CD14-positive monocyte (primary cell): ENCODE measurements at places on chromosomes 1 and 21. TPM values are rescaled to one million over a fixed set of nuclear protein-coding genes. Genes with fewer than 3 reads are reported as not detected.

Gene TRNP1
- polyA plus RNA-seq = 0.55 TPM

Gene ALPL
- not detected for polyA plus RNA-seq

Gene PLA2G5
- polyA plus RNA-seq = not detected in 2 replicates

Gene NTMT2
- not detected for polyA plus RNA-seq

Gene RGS8
- not detected in 2 replicates for polyA plus RNA-seq

Gene CFHR5
- polyA plus RNA-seq = not detected in 2 replicates

Gene CFHR2
- polyA plus RNA-seq = not detected

Gene WNT4
- polyA plus RNA-seq = not detected

Gene ADGRB2
- not detected for polyA plus RNA-seq

Gene IFFO2
- 0.94 TPM for polyA plus RNA-seq

Gene IBA57
- 2.1 TPM for polyA plus RNA-seq

Gene TNNT2
- not detected for polyA plus RNA-seq

Gene MTARC1
- polyA plus RNA-seq = 80.6 TPM

Gene ZFP69
- polyA plus RNA-seq = 1.1 and 2.1 TPM in 2 replicates

Gene S100A16
- not detected in 2 replicates for polyA plus RNA-seq

Gene ALX3
- not detected in 2 replicates for polyA plus RNA-seq

Gene C2CD4D
- not detected for polyA plus RNA-seq

Gene CFAP107
- not detected for polyA plus RNA-seq

Gene LRRC38
- not detected for polyA plus RNA-seq

Gene LCE3E
- not detected for polyA plus RNA-seq

Gene EPS8L3
- polyA plus RNA-seq = not detected

Gene MX2
- polyA plus RNA-seq = 69.8 and 79.4 TPM in 2 replicates

Gene PRELP
- not detected for polyA plus RNA-seq

Gene CGN
- polyA plus RNA-seq = not detected

Gene SERPINC1
- polyA plus RNA-seq = not detected

Gene FCMR
- polyA plus RNA-seq = 2.2 TPM

Gene SLFNL1
- polyA plus RNA-seq = 0.04 TPM in 1 of 2 replicates, not detected in the other

Gene TMEM39B
- polyA plus RNA-seq = 3.4 TPM

Gene NEXN
- 0.09 and 0.31 TPM in 2 replicates for polyA plus RNA-seq

Gene DNAJC28
- polyA plus RNA-seq = 1.1 TPM
